ENCODE measurements at places on chromosomes 7 and 10.
A peak's percentile ranks its signal among the peaks of the same experiment; 100 is the strongest.

DNA sequence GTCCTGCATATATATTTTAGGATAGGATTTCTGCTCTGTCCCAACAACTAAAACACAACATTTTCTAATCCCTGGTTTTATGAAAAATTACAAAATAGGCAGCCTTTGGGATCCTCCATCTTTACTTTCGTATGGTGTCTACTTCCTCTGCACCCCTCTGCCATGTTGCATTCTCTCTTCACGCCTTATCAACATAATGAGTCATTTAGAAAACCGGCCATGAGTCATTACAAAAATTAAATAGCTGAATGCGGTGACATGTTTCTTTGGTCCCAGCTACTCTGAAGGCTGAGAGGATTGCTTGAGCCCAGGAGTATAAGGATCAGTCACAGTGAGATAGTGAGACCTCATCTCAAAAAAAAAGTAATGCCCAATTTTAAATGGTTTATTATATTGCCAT lies 148.1 kb upstream of the CELF2 start:
- DNase-seq = no peak

DNA sequence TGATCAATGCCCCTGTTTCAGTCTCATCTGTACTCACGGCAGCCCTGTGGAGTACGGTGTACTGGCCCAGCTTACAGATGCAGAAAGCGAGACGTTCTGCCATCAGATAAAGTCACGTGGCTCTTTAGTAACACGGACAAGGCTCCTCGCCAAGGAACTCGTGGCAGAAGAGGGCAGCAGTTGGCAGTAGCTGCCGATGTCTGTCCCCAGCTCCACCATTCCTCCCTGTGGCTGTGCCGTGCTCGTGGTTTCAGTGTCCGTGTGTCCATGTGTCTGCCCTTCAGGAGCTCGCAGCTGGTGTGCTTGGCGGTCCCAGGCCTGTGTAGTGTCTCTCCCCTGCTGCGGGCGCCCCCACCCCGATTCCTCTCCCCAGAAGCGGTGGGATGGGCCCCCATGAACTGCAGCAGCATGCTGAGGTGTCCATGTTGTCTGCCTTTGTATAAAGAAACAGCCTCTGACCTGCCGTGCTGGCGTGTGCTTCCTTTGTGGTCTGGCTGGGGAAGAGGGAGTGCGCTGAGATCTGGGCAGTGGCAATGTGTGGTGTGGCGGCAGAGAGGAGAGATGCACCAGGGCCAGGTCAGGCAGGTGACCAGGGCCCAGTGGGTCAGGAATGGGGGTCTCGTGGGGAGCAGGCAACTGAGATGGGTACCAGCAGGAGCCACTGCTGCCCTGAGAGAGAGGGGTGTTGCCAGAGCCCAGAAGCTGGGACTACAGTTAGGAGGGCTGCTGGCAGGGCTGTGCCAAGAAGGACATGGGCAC lies 9.8 kb downstream of the RHBDD2 start:
- DNase-seq = no peak

GRCh38 chr10:1214882-1215540 lies 158.8 kb downstream of the WDR37 start:
- DNase-seq = no peak

DNA sequence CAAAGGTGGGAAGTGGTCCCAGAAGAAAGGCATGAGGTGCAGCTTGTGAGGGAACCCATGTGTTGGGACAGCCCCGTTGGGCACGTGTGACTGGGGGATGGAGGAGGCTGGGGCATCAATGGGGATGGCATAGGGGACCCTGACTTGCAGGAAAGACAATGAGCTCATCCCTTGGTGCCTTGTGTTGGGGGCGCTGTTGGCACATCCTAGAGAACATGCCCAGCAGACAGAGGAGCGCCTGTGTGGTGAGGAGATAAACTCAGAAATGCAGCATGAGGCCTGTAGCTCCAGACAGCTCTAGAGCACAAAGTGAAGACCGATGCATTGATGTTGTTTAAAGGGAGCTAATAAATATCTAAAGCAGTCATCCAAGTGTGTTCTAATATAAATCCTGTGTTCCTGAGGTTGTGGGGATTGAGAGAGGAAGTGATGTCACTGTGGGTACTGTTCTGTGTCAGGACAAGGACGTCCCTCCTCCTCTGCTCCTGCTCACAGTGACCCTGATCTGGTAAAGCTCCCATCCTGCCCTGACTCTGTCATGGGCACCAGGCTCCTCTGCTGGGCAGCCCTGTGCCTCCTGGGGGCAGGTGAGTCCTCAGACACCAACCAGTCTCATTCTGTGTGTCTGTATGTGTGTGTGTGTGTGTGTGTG lies 126.1 kb upstream of the PRSS58 start:
- DNase-seq = no peak

DNA sequence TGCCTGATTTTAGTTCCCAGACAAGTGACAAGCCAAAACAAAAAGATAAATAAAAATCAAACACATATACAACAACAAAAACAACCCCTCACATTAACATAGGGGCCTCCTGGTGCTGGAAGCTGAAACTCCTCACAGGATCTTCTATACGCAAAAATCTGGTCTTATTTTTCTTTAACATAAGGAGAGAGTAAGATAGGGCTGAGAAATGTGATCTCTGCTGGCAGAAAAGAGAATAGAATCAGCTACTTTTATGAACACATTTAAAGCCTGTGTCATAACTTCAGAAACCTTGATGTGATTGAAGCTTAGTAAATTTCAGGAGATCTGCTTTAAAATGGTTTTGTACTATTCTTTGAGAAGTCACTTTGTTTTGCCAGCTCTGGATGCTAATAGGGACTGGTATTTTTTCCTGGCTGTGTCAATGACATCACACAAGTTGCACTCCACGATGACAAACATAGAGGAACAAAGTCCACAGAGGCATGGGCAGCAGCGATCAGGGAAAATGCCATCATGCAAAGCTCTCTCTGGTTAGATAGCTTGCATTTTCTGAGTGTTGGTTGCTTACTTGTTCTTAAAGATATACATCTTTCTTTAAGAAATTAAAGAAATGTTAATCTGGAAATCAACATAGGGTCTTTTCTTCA lies 176.6 kb upstream of the SP4 start:
- no peak for DNase-seq

GRCh38 chr10:74821501-74821900 lies 4.9 kb upstream of the KAT6B start:
- no peak for DNase-seq

DNA sequence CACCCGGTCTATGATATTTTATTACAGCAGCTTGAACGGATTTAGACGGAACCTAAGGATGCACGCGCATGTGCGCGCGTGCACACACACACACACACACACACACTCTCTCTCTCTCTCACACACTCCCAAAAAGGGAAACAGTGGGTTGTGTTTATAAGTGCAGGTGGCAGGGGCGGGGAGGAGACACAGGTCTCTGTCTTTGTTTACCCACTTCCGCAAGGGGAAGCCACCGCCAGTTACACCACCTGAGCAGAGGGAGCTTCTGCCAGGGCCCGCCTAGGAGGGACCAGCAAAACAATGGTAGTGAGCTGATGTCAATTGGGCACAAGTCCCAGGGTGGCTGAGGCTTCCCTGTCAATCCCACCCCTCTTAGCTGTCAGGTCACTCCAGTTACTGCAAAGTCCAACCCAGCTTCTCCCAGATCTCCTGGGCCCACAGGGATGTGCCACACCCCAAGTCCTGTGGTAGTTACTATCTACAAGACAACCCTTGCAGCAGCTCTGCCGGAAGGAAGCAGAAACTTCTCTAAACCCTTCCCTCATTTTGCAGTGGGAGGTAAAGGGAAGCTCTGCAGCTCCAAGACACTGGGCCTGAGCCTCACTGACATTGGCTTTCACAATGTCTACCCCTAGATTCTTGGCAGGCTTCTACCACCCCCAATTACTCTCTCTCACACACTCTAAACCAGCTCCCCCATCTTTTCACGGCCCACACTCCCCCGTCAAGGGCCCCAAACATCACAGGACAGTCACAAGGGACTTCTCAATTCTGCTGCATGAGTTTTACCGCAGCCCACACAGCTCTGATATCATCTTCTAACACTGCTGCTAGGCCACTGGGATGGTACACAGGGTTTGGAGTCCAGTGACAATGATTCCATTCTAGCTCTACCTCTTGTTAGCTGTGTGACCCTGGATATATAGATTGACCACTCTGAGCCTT lies 17.6 kb downstream of the ANXA11 start:
- peak; percentile 65 for DNase-seq

- no peak for DNase-seq
These were observed 20.2 kb upstream of the SMC3 start for GRCh38 chr10:110547139-110547761.

GRCh38 chr10:77516575-77516974 lies 121.0 kb downstream of the KCNMA1 start:
- DNase-seq = no peak

DNA sequence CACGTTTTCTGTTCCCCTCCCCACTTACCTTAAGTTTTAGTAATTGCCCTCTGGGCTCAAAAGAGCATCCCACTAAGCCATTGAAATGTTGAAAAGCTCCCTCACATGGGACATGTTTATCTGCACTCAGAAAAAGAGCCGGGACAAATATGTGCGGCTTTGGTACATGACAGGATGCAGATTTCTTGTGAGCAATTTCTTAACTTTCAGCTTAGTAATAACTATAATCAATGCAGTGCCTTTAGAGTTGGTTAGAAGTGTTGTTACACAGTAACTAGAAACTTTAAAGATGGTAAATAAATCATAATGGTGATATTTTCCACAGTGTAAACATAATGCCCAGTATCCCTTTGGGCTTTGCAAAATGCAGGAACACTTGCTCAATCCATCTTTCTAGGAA lies 89.2 kb downstream of the ZNF365 start:
- DNase-seq = no peak

DNA sequence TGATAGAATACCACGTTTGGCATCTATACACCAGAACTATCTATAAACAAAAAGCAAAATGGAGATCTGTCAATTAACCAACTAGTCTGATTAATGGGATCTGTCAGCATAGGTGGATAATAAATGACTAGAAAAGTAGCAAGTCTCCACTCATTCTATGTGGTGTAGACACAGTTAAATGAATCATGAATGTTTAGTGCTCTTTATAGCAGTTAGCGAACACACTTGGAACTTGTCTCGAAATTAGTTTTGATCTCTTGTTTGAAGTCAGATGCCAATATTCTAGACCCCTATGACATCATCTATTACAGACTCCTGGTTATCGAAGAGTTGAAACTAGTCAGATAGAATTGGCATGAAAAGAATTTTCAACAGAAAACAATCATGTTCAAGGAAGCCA lies 259.7 kb downstream of the AHR start:
- DNase-seq = no peak

GRCh38 chr10:49225218-49225876 lies 37.2 kb upstream of the TMEM273 start:
- DNase-seq = no peak

GRCh38 chr7:9761224-9761623 lies 1212.4 kb upstream of the PHF14 start:
- no peak for DNase-seq

DNA sequence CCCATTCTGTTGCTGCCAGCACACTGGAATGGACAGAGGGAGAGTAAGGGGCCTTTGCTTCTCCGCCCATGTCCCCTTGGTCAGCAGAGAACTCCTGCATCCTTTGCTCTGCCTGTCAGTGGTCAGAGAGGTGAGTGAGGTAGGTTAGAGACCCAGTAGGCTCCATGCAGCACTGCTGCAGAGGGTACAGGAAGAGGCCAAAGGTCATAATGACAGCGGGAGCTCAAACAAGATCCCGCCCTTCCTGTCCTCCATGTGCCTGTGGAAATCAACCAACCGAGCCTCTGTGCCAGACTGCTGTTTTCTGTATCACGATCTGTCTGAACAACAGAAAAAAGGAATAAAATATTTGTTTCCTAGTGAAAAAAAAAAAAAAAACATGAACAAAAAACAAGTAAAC lies 81.4 kb downstream of the ZNF33B start:
- no peak for DNase-seq

DNA sequence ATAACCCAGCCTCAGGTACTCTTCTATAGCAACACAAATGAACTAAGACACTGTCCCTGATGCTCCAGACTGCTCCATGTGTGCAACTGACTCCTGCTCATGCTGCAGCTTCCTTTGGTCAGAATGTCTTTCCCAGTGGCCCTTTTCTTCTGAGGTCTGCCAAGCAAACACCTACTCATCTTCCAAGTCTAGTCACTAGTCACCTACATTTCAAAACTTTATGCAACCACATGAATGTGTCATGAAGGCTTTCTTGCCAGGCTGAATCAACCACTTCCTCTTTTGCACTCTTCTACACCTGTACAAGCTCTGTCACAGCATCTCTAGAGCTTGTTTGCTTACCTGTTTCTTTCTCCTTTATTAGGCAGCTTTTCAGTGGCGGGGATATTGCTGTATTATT lies 75.8 kb downstream of the LSMEM1 start:
- DNase-seq = no peak

- DNase-seq = no peak
These were observed 107.9 kb downstream of the ACTR3B start for GRCh38 chr7:152867502-152867874.

- DNase-seq = no peak
These were observed 4.4 kb downstream of the CUL1 start for GRCh38 chr7:148702876-148703670.

GRCh38 chr7:138407792-138408191 lies 52.3 kb upstream of the TRIM24 start:
- DNase-seq = no peak

DNA sequence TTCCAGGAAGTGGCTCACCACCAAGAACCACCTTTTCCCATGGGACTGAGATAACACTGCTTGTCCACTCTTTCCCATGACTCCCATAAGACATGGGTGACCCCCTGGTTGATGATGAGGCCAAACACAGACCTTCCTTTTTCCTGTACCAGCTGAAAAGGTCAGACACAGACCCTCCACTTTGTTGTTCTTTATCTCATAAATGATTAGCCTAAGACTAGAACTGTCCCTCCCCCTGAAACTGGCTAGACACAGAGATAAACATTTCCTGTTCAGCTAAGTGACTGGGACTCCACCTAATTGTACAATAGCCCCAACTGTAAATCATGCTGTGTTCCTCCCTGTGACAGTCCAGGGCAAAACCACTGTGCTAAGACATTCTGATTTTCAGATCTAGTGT lies 8.2 kb upstream of the NRG3 start:
- DNase-seq = no peak

DNA sequence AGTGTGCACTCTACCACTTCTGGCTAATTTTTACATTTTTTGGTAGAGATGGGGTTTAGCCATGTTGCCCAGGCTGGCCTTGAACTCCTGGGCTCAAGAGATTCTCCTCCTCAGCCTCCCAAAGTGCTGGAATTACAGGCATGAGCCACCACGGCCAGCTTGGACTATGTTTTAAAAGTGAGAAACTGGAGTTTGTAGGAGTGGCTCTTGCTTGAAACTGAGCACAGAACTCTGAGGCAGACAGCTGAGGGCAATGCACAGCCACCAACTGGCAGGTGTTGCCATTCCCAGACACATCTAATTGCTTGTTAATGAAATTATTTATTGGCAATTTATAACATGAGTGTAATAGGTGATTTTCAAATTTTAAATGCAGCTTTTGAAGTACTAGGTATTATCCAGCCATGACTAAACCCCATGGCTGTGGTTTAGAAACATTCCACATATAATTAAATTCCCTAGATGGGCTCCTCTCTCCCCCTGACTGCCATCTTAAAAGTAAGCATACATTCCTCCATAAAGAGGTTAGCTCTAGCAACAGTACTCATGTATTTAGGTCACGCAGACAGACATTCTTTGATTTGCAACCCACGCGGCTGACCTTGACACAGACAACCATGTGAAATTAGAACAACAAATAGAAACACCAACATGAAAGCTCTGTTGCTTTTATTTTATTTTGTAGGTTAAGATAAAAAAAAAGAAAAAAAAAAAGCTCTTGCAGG lies 19.8 kb downstream of the PANK1 start:
- no peak for DNase-seq

All from stimulated activated CD8-positive, alpha-beta memory T cell treated with anti-CD3 and anti-CD28 coated beads, Interleukin-15, amount 100 ng/mL, for 48 hours (primary cell).